Activated CD8-positive, alpha-beta memory T cell treated with anti-CD3 and anti-CD28 coated beads for 4 hours (primary cell): ENCODE measurements at places on chromosomes 5 and 9.

- no peak for DNase-seq
These were observed 92.6 kb downstream of the LIFR start for GRCh38 chr5:38463634-38464521.

DNA sequence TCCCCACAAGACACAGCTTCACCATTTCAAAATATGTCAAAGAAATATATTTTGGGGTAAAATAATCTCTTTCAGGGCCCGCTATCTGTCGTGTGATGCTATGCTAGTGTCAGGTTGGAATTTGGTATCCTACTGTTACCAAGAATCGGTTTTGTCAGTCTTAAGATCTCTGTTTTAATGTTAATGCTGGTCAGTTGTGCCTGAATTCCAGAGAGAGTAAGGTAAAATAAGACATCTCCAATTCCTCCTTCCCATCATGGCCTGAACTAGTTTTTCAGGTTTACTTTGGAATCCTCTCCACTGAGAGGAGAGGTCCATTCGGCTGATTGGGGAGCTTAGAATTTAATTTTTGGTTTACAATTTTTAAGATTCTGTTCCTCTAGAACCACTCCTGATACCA, 10.4 kb upstream of the BTF3 start:
- no peak for DNase-seq

DNA sequence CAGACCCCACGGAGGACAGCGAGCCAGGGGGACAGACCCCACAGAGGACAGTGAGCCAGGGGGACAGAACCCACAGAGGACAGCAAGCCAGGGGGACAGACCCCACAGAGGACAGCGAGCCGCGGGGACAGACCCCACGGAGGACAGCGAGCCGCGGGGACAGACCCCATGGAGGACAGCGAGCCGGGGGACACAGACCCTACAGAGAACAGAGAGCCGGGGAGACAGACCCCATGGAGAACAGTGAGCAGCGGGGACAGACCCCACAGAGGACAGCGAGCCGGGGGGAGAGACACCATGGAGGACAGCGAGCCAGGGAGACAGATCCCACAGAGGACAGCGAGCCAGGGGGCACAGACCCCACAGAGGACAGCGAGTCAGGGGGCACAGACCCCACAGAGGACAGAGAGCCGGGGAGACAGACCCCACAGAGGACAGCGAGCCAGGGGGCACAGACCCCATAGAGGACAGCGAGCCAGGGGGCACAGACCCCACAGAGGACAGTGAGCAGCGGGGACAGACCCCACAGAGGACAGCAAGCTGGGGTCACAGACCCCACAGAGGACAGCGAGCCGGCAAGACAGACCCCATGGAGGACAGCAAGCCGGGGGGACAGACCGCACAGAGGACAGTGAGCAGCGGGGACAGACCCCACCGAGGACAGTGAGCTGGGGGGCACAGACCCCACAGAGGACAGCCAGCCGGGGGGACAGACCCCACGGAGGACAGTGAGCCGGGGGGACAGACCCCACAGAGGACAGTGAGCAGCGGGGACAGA, 4.4 kb upstream of the ZDHHC11 start:
- no peak for DNase-seq

DNA sequence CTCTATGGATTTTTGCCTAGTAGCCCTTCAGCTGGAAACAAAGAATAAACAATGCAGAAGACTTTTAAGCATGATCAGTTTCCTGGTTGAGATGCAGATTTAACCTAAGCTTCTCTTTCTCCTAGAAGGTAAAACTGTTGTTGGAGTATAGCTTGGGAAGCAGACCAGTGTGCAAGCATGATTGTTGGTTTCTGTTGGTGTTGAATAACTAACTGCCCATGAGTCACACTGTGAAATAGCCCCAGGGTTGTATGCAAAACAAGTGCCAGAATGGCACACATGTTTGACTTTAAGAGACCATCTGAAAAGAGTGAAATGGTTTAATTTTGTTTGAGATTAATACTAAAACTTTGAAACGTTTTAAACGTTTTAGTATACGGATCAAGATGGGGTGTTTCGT, 227.1 kb downstream of the ARHGEF28 start:
- DNase-seq: no peak

GRCh38 chr5:79002374-79002773, 17.3 kb upstream of the ARSB start:
- DNase-seq: no peak

DNA sequence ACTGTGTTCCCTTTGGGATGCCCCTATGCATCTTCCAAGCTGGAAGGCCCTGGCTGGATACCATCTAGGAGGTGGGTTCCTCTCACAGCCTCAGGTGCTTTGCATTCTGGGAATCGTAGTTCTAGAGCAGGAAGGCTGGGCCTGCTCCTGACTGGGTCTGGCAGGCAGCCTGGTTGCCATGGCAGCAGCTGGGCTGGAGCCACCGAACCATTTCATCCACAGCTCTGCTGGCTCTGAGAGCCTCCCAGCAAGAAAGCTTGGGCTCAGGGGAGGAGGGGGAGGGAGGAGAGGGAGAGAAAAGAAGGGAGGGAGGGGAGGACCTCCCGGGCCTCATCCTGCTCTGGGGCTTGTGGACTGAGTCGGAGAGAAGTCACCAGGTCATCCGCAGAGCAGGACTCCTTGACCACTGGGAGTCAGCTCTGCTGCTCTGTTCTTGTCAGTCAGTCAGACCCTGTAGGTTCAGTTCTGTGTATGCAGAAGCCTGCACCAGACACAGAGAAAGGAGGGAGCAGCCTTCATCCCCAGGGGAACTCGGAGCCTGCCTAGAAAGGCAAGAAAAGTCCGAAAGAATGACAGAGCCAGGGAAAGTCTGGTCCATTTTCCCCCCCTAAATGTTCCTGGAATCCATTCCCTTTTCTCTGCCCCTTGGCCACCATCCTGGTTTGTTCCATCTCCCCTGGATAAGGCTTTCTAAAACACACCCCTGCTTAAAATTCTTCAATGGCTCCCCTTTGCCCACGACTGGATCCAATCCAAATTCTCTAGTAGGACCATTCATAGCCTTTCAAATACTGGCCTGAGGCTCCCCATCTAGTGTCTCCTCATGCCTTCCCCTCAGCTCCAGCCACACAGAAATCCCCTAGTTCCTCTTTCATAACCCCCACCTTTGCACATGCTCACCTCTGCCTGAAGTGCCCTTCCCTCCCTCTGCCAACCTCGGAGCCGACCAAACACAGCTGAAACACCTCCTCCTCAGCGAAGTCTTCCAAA, 65.4 kb upstream of the ARAP3 start:
- no peak for DNase-seq

DNA sequence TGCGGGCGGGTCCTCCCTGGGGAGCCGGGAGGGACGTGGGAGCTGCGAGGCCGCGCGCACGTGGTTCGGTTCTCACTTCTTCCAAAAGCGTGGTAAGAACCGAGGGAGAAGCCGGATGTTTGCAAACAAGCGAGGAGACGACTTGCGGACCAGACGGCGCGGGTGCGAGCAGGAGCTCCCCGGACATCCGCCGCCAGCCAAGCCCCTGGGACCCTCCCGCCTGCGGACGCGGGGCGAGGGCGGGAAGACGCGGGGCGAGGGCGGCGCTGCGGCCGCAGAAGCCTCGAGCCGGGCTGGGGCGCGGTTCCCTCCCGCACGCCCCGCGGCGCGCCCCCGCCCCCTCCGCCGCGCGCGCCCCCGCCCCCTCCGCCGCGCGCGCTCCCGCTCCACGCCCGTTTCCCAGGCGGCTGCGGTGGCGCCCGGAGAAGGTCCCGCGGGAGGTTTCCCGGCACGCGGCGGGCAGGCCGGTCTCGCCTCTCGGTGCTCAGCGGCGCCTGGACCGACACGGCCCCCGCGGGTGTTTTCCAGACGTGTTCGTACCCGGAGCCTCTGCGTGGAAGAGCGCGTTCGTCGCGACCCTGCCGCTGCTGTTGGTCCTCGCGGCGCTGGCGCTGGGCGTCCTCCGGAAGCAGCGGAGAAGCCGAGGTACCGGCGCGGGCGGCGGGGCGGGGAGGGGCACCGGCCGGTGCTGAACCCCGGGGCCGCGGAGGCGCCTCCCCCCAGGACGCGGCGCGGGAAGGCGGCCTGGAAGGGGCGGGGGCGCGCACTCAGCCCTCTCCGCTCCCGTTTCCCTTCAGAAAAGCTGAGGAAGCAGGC, 12.8 kb downstream of the BTNL9 start:
- DNase-seq: no peak

DNA sequence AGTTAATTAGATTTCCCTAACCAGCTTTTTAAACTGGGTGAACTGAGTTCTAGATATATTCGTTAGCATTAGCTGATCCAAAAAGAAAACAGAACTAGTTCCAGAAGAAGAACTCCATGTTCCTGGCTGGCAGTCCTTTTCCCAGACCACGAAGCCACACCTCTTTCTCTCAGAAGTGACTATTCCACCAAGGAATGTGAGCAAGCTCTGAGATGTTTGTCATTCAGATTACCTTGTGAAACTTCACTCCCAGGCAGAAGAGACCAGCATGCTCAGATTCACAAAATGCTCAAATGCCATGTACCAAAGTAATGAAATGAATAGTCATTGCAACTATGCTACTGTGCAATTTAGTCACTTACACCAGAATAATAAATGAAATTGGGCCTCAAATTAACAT, 4.4 kb upstream of the SSBP2 start:
- DNase-seq: no peak

DNA sequence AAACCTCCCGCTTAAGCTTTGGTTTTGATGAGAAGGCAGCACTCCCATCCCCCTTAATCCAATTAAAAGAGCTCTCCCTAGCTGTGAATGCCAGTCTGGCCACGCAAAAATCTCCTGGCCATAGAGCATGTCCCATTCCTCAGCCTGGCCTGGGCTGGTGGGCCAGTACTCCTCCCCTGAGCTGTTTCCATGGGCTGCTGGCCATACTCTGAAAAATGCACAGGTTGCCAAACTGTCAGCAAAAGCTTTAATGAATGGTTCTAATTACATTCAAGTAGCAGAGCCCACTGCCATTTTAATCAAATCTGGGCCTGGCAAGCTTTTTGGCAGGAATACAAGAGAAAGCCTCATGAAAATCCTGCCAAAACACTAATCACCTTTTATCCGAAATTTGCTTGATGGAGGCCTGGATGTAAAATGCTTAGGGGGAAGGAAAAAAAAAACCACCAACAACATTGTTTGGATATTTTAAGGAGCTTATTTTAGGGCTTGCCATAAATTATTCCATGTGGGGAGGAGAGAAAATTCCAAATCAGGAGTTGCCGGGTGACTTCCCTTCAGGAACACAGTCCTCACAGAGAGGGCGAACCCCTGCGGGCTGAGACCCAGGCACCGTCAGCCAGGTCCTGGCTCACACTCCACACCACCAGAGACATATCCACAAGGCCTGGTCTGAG, 243.3 kb downstream of the SEC61B start:
- DNase-seq: no peak

DNA sequence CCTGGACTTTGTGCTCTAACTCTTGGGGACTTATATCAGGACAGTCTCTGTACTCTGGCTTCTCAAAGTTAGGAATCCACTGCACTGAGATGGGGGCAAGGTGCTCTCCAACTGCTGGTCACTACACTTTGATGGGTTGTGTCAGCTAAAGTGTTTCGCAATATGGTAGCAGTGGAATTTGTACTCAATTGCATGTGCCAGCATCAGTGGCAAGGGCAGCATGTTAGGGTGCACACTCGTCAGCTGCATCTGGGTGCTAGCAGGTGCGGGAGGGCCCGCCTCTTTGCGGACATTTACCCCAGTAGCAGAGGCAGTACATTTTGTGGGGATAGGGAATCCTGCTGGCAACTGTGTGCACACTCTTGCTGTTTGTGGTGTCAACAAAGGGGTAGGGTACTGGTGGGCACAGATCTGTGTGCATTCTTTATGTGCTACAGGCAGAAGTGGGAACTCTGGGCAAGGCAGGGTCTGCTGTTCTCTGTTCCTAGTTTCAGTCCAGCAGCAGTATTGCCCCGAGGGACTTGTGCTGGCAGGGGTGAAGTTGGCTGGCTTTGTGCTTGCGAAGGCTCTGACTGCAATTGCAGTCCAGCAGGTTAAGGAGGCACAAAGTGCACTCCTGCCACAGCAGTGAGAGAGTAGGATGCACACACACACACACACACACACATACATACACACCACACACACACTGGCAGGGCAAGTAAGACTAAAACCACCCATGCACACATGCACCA, 924.8 kb upstream of the CDH9 start:
- no peak for DNase-seq

DNA sequence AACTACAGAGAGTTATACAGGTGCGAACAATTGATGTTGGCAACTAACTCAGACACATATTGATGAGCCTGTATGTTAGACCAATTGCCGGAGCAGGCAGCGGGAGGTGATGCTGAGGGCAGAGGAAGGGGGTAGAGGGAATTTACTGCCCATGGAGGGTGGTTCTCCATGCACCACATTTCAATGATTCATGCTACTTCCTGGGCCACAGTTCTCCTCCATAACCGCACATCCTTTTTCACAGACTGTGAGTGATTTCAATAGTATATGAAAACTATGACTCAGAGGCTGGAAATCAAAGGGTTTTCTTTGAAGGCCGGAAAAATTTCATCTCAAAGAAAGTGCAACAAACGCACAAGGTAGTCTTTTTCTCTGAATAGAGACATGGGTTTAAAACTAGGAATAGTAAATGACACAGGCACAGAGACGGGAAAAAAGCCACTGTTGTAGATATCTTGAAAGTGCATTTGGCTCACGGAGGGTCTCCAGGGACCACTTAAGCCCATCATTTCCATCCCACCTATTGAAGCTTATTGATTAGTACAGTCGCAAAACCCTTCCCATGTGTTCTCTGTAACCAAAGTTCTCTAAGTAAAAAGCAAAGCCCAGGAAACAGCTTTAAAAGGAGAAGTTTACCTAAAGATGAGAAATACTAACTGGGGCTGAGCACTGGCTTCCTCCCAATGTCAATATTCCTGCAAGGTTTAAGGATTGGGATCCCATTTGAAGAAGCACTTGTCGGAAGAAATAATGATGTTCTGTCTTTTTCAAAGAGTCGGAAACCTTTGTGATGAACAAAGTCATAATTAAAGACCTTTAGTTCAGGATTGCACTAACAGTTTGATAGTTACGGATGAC, 28.0 kb upstream of the ADAM19 start:
- no peak for DNase-seq

- no peak for DNase-seq
These were observed 8.8 kb upstream of the C5orf15 start for GRCh38 chr5:133977161-133977787.

- DNase-seq: no peak
These were observed 772.1 kb upstream of the DMAC1 start for GRCh38 chr9:8571643-8572042.

- DNase-seq: no peak
These were observed 91.1 kb downstream of the MRPS27 start for GRCh38 chr5:72228960-72229359.
